COR-L47 (cell line): ENCODE measurements at places on chromosomes 5 and 9.

- peak; percentile 38 for DNase-seq
Observed at GRCh38 chr5:64229163-64229774, 63.6 kb downstream of the RNF180 start.

DNA sequence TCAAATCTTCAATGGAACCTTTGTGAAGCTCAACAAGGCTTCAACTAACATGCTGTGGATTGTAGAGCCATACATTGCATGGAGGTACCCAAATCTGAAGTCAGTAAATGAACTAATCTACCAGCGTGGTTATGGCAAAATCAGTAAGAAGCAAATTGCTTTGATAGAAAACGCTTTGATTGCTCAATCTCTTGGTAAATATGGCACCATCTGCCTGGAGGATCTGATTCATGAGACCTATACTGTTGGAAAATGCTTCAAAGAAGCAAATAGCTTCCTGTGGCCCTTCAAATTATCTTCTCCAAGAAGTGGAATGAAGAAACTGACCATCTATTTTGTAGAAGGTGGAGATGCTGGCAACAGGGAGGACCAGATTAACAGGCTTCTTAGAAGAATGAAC, 54.7 kb upstream of the TTC39B start:
- no peak for DNase-seq

GRCh38 chr9:82883436-82883835, 179.5 kb downstream of the RASEF start:
- DNase-seq: no peak

DNA sequence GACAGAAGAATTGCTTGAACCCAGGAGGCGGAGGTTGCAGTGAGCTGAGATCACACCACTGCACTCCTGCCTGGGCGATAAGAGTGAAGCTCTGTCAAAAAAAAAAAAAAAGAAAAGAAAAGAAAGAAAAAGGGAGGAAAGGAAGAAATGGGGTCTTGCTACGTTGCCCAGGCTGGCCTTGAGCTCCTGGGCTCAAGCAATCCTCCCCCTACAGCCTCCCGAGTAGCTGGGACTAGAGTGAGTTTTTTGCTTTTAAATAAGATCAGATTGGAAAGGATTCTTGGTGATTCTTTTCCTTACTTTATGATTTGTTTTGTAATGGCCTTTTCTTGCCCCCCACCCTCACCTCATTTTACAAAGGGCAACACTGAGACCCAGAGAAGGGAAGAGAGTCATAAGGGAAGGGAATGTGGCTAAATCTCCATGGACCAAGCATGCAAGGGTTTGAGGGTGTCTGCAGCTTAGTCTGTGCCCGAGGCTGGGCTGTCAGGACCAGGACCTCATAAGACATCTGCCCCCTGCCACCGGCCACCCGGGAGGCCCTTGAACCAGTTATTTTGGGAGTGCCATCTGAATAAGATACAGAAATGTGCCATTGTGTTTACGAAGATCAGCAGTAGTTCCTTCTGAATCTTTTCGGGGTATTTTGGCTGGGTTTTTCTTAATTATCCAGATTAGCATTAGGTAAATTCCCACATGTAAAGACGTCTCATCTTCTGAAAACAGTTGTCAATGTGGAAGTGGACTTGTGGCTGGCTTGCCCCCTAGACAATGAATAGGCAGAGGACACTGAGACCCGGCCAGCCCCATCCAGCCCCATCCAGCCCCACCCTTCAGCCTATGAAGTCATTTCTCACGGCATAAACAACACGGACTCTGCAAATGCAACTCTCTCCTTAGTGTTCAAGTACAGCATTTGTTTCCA, 44.5 kb upstream of the GRHPR start:
- DNase-seq: no peak

DNA sequence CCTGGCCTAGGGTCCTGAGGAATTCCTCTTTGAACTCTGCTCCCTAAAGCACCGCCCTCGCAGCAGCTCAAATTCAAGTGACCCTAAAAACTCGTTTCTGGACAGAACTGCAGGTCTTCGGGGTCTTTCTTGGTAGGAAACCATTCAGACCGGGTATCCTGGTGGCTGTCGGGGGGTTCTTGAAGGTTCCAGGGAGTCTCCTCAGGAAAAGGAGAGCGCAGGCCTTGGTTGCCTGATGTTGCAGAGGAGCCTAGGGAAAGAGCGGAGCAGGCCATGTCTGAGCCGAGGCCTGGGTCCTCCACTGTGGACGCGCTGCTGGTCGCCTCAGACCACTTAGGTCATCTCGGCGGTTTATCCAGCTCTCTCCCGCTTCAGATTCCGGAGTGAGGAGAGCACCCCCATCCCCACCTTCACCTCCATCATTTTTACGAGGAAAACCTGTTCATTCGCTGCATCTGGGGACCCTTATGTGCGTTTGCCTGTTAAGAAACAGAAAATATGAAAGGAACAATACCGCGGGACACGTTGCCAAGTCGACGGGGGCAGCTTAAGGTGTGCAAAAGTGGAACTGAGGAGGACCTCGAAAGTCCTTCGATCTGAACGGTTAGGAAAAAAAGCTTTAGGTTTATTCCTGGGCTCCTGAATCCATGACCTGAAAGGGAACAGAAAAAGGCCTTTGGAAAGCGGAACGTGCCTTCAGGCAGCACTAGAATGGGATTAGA, 299.4 kb downstream of the PARP8 start:
- no peak for DNase-seq

GRCh38 chr9:121757281-121757585, 105.8 kb downstream of the DAB2IP start:
- peak; percentile 13 for DNase-seq

GRCh38 chr9:36679710-36680109, 107.0 kb downstream of the MELK start:
- no peak for DNase-seq

GRCh38 chr5:56827049-56827448, 11.7 kb downstream of the MAP3K1 start:
- DNase-seq: no peak

- no peak for DNase-seq
Observed at GRCh38 chr5:134877159-134877558, 3.0 kb downstream of the TXNDC15 start.

DNA sequence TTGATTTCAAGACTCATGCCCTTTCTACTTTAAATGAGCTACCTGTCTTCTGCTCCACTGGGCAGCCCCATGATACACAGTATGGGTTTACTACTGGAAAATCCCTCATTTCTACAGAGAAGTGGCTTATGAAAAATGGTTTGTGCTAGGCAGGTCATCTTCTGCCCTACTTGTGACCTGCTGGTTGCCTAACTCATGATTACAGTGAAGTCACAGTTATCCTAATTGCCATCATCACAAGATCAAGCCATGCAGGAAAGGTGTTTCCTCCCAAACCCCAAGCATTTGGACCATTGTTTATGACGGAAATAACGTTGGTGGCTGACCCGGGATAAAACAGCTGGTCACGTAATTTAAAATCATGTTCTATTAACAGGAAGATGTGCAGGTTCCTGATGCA, 330.6 kb downstream of the ACTL7B start:
- DNase-seq: no peak

DNA sequence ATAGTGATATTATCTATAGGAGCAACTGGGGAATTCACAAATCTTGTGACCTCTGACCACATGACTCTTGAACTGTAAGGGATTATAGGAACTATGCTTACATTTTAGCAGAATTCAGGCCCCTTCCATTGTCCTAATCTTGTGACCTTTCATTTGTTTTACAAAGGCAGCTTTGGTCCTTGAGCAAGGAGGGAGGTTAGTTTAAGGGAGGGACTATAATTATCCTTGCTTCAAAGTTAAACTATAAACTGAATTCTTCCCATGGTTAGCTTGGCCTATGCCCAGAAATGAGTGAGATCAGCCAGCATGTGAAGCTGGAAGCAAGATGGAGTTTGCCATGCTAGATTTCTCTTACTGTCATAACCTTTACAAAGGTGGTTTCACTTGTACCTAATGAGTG, 51.2 kb downstream of the TARS1 start:
- DNase-seq: no peak

- peak; percentile 33 for DNase-seq
Observed at GRCh38 chr5:1666812-1667588, 132.6 kb downstream of the MRPL36 start.

DNA sequence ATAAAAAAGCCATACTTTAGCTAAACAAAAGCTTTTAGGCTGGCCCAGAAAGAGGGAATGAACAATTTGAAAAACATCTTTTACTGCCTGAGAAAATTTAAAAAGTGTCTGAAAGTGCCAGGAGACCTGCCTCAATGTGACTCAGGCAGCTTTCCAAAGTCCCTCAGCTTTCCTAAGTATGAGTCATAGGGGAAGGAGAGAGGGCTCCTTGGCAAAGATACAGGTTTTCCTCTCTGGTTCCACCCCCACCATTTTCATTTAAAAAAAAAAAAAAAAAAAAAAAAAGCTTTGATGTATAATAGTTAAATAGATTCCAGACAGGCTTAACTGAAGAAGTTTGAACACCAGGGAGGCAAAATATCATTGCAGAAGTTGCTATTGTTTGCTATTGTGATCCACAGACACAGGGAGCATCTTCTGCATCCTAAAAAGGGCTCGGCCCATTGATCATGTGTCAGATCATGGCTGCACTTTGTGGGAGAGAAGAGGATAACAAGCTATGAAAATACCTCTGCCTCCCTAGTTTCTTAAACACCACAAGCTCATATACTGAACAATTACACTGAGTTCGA, 71.5 kb downstream of the MRPS27 start:
- DNase-seq: peak; percentile 44

GRCh38 chr5:154309805-154310204, 119.3 kb downstream of the GALNT10 start:
- no peak for DNase-seq

GRCh38 chr5:124289641-124290311, 456.7 kb downstream of the ZNF608 start:
- peak; percentile 28 for DNase-seq

DNA sequence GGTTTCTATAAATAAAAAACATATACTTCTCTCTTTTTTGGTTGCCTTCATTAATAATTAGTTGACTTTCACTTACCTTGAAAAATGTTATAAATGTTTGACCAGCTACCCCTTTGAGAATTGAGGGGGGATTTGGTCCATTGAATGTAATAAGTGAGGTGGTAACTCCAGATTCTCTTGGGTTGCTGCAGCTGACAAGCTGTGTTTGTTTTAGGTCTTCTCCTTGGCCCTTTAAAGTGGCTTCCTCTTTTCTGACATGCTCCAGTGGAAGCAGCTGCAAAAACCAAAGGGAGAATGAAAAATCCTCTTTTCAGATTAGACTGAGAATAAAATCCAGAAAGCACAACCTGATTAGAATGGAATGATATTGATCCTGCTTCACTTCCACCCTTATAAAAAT, 410.5 kb downstream of the TMEM38B start:
- DNase-seq: no peak

DNA sequence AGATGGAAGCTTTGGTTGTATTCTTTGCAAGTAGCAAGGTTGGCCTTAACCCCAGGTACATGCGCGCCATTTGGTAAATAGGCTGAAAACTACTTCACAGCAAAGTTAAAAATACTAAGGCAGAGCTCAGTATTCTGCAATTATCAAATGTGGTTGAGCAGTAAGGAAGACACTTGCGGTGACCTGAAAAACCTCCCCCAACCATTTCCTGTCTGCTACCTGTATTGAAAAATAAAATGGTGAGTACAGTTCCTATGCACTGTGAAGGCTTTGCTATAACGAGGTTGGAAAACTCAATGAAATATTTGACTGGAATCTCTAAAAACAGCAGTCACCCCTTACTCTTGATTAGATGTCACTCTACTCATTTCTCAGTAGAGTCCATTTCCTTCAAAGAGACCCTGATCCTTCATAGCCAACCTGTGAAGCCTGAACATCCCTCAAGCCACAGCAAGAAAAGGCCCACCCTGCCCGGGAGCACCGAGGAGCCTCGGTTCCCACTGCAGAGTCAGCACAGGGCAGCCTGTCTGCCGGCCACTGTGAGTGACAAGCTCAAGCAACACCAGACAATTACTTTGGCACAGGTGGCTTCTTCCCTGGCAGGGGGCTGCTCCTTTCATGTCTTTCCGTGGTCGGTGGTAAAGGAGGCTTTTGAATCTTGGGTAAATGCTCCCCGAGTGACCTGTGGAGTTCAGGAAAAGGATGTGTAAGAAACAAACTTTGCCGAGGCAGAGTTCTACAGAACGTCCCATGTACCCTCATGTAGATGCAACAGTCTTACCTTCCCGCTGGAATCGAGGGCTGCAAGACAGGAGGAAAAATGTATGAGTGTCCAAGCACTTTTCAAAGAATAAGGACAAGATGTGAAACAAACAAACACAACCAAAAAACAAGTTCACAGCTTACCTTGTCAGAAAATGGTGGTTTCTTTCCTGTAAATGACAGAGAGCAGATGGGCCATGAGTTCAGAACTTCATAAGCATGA, 29.6 kb downstream of the C5orf58 start:
- no peak for DNase-seq

DNA sequence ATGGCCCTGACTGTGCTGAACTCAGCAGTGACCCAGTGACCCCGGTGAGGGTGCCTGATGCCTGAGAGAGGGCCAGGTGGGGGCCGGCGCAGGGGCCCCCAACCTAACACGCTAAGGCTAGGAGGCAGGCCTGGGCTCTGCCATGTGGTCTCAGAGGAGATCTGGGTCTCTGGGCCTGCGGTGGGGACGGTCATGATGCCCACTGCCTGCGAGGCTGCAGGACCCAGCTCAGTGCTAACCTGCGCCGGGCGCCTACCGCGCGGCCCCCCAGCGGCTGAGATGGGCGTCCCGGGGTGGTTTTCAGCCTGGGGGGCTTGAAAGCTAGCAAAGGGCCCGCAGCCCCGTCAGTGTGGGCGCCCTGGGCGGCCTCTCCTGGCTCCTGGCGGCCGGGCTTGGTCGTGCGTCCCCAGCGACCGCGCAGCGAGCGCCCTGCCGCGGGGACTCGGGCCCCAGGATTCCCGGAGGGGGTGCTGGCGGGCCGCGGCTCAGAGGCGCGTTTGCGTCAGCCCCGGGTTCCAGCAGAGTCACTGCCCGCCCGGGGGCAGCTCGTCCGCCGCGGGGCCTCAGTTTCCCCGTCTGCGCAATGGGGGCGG, 2.5 kb downstream of the EGFL7 start:
- DNase-seq: no peak

GRCh38 chr9:21687351-21687750, 115.1 kb upstream of the MTAP start:
- DNase-seq: no peak

DNA sequence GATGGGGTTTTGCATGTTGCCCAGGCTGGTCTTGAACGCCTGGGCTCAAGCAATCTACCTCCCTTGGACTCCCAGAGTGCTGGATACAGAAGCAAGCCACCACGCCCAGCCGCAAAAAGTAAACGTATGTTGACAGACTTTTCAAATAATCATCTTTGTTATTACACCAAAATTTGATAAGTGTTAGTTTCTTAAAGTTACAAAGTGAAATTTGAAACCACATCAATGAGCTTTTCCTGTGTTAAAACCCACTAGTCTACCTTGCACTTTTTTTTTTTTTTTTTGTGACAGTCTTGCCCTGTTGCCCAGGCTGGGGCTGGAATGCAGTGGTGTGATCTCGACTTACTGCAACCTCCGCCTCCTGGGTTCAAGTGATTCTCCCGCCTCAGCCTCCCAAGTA, 29.9 kb downstream of the SPACA9 start:
- DNase-seq: no peak

- no peak for DNase-seq
Observed at GRCh38 chr5:1464511-1464910, 19.3 kb upstream of the SLC6A3 start.

GRCh38 chr5:67724412-67725135, 491.0 kb upstream of the PIK3R1 start:
- DNase-seq: no peak
